ENCODE measurements at places on chromosomes 2 and 18. TPM values are rescaled to one million over a fixed set of nuclear protein-coding genes. Genes with fewer than 3 reads are reported as not detected.

- DNase-seq: no peak
- no peaks in the 10 kb centered on the region for H3K36me3 ChIP-seq
- H3K27me3 ChIP-seq: peaks cover 60% of the 10 kb centered on the region
- H3K27ac ChIP-seq: peak overlapping the region; percentile 90
Measured at GRCh38 chr2:56184500-56185011, 766 bp downstream of the CCDC85A start.

The M1AP gene
- not detected for total RNA-seq

The NAT8 gene
- not detected for total RNA-seq

The GPBAR1 gene
- 1.5 TPM for total RNA-seq

The ARHGAP28 gene
- 1.5 TPM for total RNA-seq

The STAT4 gene
- 0.82 TPM for total RNA-seq

DNA sequence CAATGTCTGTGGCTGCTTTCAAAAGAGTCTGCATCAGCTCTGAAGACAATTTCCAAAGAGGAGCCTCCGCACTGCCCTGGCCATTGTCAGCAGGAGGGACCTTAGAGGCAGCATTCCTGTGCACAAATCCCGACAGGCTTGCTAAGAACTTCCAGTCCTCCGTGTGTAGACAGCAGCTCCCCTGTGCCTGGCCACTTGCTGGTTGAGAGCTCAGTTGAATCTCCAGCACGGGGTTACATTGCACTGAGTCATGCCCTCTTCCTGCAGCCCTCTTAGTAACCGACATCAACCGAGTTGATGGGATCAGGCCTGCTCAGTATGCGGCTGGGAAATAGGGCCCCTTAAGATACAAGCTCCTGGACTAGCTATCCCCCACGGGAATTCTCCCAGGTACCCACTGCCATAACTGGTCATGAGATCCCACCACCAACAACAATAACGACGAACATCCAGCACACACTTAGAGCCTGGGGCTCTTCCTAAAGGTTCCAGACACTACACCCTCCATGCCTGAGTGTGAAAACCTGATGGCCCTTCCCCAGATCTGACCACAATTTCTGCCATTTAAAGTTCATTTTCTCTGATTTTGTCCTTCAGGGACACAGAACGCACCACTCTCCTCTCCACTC is 12.0 kb downstream of the ATP6V1B1 start:
- no peaks in the 10 kb centered on the region for H3K36me3 ChIP-seq
- peak overlapping the region; percentile 42 for H3K4me3 ChIP-seq
- no peak overlapping the region for H3K27ac ChIP-seq
- no peak for DNase-seq

The PXDN gene
- total RNA-seq: 15.7 TPM

The VAMP8 gene
- total RNA-seq: 15.5 TPM

- H3K4me3 ChIP-seq: peak overlapping the region; percentile 66
- DNase-seq: peak; percentile 60
- peaks cover 53% of the 10 kb centered on the region for H3K4me1 ChIP-seq
- H3K36me3 ChIP-seq: no peaks in the 10 kb centered on the region
- peaks cover 84% of the 10 kb centered on the region for H3K27me3 ChIP-seq
Measured at GRCh38 chr2:199462956-199463692, 5.4 kb upstream of the SATB2 start.

DNA sequence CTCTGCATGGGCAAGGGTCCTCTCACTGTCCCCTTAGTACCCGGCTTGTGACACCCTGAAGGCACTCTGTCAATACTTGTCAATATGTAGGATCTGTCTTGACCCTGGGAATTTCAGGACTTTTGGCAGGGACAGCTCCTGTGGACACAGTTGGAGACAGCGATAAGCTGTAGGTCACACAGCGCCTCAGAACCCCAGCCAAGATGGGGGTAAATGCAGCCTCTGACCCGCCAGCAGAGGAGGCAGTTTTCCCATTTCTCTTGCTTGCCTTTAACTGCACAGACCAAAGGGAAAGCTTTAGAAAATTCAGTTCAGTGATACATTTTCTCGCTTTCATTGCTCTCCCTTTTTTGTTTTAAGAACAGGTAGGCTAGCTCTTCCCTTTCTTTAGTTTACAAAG is 54.8 kb upstream of the KLHL29 start:
- H3K4me1 ChIP-seq: peaks cover 3% of the 10 kb centered on the region
- no peak overlapping the region for H3K27ac ChIP-seq
- DNase-seq: no peak
- H3K4me3 ChIP-seq: no peak overlapping the region
- no peaks in the 10 kb centered on the region for H3K36me3 ChIP-seq

DNA sequence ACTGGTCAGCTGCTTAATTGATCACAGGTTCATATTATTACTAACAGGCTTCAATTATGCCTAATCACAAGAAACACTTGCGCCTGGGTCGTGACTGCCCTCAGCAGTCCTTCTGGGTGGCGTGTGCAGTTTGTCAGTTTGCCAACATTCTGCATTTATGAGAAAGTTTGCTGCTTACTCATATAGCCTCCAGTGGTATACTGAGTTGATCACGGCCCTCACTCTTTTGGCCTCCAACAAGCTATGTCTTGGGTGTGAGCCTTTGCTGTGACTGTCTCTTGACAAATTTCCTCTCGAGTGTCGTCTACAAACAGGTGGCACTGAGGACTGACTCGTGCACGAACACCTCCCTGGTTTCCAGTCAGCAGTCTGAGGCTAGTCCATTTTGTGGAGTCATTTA is 27.3 kb downstream of the DCDC2C start:
- DNase-seq: no peak
- peaks cover 48% of the 10 kb centered on the region for H3K27me3 ChIP-seq
- H3K36me3 ChIP-seq: no peaks in the 10 kb centered on the region

- H3K4me3 ChIP-seq: no peak overlapping the region
- H3K27me3 ChIP-seq: no peaks in the 10 kb centered on the region
- H3K36me3 ChIP-seq: no peaks in the 10 kb centered on the region
- no peak overlapping the region for H3K27ac ChIP-seq
- no peak for DNase-seq
Measured at GRCh38 chr2:71710367-71711132, 257.2 kb downstream of the DYSF start.

GRCh38 chr2:133711806-133712205 is 143.5 kb upstream of the NCKAP5 start:
- H3K4me3 ChIP-seq: no peak overlapping the region
- no peak overlapping the region for H3K27ac ChIP-seq
- no peaks in the 10 kb centered on the region for H3K36me3 ChIP-seq
- no peaks in the 10 kb centered on the region for H3K4me1 ChIP-seq

DNA sequence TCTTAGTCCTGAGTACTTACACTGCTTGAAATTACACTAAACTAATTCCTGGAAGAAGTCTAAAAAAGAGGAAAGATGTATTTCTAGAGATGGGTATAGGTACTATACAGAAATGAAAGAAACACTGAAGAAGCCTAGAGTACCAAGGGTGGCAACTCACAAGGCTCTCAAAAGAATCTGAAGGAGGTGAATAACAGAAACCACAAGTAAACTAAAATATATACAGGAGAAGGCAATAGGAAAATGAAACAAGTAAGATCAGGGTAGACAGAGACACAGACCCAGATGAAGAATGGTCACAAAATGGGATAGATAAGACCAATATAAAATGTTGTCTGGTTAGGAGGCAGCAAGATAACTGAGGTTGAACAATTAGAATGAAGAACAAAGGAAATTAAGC is 59.9 kb downstream of the USP37 start:
- H3K4me1 ChIP-seq: no peaks in the 10 kb centered on the region
- DNase-seq: no peak

GRCh38 chr2:22487036-22487435 is 897.9 kb upstream of the KLHL29 start:
- no peak for DNase-seq
- H3K4me1 ChIP-seq: no peaks in the 10 kb centered on the region
- no peaks in the 10 kb centered on the region for H3K27me3 ChIP-seq
- H3K4me3 ChIP-seq: no peak overlapping the region
- no peak overlapping the region for H3K27ac ChIP-seq

DNA sequence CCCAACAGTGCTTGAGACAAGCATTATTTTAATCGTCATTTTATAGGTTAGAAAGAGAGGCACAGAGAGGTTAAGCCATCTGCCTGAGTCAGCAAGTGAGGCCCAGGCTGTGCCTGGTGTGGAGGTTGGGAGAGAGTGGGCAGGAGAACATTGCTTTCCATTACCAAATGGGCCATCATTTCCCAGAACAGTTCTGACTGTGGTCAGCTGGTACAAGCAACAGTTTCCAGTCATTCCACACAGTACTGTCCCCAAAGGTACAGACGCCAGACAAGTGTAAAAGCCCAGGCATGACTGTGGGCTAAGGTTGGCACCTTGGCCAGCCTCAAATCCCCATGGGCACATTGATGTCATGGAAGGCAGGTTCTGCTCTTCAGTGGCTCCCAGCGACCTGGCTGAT is 98.2 kb upstream of the LCLAT1 start:
- peaks cover 74% of the 10 kb centered on the region for H3K4me1 ChIP-seq
- no peaks in the 10 kb centered on the region for H3K36me3 ChIP-seq
- peak overlapping the region; percentile 86 for H3K27ac ChIP-seq
- H3K4me3 ChIP-seq: peak overlapping the region; percentile 69
- H3K27me3 ChIP-seq: no peaks in the 10 kb centered on the region

The MAB21L4 gene
- total RNA-seq: not detected

DNA sequence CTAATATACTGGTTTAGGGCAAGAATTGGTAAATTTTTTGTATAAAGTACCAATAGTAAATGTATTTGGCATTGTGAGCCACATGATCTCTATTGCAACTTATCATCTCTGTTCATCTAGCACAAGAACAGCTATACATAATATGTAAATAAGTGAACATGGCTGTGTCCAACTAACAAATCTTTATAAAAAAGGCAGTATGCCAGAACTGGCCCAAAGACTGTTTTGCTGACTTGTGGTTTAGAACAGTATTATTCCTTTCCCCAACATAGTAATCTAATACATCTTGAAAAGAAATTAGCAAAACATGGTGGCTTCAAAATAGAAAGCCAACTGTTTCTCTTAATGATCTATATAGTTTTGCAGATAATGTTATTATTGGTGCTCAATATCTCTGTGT is 441.4 kb upstream of the CELF4 start:
- no peaks in the 10 kb centered on the region for H3K36me3 ChIP-seq
- no peaks in the 10 kb centered on the region for H3K27me3 ChIP-seq
- no peak for DNase-seq
- H3K4me3 ChIP-seq: no peak overlapping the region
- H3K27ac ChIP-seq: no peak overlapping the region

DNA sequence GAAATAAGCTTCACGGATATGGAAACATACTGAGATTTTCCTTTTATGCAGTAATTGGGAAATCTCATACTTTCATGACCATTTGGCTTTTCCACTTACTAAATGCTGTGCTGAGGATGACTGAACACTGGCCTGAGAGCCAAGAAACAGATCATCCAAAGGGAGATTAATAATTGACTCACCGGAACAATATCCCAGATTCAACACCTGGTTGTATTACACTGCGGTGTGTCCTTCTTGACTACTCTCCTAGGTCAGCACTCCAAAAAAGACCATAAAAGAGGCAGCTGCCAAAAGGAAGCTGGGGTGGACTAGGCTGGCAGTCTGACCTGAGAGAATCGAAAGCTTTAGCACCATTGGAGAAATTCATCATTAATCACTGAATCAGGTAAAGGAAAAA is 469.1 kb downstream of the CBLN2 start:
- no peak overlapping the region for H3K4me3 ChIP-seq
- H3K27ac ChIP-seq: no peak overlapping the region
- no peak for DNase-seq
- no peaks in the 10 kb centered on the region for H3K27me3 ChIP-seq
- H3K36me3 ChIP-seq: no peaks in the 10 kb centered on the region

DNA sequence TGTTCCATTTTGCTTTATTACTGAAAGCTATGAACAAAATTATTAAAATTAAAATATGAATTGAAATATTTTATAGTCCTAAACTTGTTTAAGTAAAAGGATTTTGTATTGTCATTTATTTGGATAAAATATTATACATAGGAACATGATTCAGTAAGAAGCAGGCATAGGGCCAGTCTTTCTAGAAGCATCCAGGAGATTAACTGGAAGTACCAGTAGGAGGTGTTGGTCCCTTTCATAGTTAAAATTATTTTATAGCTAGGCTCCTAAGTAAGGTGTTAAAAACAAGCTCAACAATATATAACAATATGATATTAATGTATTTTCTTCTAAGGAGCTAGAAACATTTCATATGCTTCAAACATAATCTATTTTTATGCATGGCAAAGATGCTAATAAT is 43.7 kb downstream of the FIGN start:
- no peaks in the 10 kb centered on the region for H3K36me3 ChIP-seq
- no peak for DNase-seq
- H3K27ac ChIP-seq: peak overlapping the region; percentile 74
- peaks cover 62% of the 10 kb centered on the region for H3K4me1 ChIP-seq
- no peak overlapping the region for H3K4me3 ChIP-seq

The AMER3 gene
- total RNA-seq: not detected
